IPS DF 6.9 (cell line): ENCODE measurements at places on chromosomes 7 and 10.

DNA sequence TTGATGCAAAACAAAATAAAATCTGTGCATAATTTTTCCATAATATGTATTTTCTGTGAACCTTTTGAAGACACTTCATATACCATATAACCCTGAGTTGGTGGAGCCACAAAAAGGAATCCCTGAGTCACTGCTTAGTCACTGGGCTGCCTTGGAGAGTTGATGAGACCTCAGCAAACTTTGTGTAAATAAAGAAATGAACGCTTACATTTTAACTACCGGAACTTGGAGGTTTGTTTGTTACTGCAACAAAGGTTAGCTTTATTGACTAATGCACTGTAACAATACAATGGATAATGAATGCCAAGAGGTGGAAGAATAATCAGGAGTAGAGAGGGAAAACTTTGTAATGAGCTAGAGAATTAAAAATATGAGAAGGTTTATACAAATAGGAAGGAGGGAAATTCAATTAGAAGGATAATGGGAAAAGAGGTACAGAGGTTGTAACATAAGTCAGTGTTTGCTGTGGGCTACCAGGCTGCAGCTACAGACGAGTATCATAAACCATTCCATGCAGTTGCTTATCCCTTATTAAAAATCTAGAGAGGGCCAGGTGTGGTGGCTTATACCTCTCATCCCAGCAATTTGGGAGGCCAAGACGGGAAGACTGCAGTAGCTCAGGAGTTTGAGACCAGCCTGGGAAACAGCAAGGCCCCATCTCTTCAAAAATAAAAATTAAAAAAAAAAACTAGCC, 1042.1 kb downstream of the TYW1 start:
- DNase-seq, result no peak

- DNase-seq, result peak; percentile 55
Measured at GRCh38 chr10:125521721-125522680, 161.0 kb downstream of the TEX36 start.

DNA sequence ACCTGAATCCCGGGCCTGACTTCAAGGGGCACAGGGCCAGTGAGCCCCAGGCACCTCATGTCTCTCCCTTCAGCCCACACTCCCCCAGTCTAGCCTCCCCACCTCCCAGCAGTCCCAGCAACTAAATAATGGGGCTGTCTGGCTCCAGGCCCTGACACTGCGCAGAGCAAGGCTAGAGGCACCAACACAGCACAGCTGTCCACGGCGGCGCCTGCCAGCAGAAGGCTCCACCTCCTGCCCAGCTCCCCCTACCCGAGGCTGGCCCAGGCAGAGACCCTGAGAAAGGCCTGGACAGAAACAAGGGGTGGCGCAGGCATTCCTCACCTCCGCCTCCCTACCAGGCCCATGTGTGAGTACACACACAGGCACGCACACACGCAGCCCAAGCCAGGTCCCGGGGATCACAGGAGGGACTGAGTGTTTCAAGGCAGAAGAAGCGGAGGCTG, 6.1 kb downstream of the KCNH2 start:
- no peak for DNase-seq

GRCh38 chr7:157739031-157739430, 402.2 kb downstream of the DNAJB6 start:
- no peak for DNase-seq

GRCh38 chr7:135993950-135994349, 16.8 kb upstream of the MTPN start:
- no peak for DNase-seq

DNA sequence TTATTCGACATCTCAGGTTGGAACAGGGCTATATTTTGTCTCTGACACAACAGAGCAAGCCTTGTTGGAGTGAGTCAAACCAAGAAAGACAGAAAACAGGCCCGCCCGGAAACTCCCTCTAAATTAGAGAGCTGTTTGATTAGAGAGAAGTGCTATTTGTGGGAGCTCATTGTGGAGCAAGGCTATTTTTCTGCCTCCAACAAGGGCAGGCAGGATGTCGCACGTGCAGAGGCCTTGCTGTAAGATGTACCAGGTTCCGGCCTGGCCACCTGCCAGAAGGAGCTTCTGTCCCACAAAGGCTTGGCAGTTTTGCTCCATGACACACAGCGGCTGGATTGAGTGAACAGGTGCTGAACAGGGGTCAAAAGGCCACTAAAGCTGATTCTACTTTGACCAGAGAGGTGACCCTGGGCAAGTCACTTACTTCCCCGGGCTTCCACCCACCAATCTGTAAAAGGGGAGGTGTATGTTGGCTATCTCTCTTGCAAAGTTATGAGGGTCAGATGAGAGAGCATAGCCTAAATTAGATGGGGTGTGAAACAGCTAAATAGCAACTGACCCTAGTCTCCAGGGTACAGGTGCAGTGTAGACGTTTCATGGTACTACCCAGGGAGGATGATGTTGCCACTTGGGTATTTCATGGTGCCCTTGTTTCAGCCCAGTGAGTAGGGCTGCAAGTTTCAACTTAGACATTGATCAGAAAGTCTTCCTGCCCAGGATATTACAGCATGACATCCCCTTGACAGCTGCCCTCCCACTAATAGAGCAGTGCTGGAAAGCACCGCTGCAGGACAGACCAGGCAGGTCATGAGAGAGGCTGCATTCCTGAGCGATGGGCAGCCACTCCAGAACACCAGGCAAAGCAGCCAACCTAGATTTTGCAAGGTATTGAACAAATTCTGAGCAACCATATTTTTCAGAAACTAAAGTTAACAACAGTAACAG, 62.0 kb downstream of the VSTM4 start:
- DNase-seq, result no peak

DNA sequence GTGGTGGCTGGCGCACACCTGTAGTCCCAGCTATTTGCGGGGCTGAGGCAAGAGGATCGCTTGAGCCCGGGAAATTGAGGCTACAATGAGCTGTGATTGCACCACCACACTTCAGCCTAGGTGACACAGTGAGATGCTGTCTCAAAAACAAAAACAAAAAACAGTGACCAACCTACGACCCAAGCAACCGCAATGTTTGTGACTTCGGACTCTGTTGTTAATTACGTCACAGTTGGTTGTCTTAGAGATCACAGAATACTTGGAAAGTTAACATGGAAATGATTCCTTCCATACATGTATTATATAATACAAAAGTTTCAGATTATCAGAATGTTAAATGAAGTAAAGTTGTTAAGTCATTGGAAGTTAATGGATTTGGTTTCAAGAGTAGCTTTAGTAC, 106.2 kb downstream of the REEP3 start:
- no peak for DNase-seq

GRCh38 chr7:132553031-132553430, 23.2 kb downstream of the PLXNA4 start:
- DNase-seq, result no peak

GRCh38 chr10:61454541-61454940, 1.4 kb upstream of the TMEM26 start:
- no peak for DNase-seq

- no peak for DNase-seq
Measured at GRCh38 chr7:20269726-20270125, 52.5 kb upstream of the MACC1 start.

DNA sequence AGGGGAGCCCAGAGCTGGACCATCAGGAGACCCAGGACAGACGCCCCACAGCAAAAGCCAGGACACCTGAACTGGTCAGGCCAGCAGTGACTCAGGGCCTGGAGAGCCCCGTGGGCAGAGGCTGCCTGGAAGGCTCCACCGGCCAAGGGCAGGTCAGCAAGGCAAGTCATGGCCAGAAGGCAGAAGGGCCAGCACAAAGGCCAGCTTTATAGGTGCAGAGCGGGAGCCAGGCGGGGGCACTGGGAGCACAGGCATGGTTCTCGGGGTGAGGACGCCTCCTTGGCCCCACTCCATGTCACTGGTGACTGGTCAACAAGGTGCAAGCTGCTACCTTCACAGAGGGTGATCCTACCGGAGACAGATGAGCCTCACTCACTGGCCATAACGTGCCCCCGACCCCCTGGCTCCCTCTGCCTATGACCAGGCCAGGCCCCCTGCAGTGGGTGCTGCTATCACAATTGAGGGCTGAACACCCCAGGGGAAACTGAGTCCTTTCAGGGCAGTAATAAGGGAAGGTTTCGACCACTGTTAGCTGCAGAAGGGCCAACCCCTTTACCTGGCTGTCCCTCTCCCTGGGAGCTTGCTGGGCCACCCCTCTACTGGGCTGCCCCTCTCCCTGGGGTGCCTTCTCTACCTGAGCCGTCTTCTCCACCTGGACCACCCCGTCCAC, 317.4 kb downstream of the PTPRN2 start:
- no peak for DNase-seq

GRCh38 chr7:157097569-157097968, 41.2 kb upstream of the UBE3C start:
- DNase-seq, result no peak

GRCh38 chr7:85457911-85458310, 271.1 kb upstream of the SEMA3D start:
- DNase-seq, result no peak

GRCh38 chr10:124158592-124158991, 65.2 kb upstream of the CHST15 start:
- DNase-seq, result no peak

DNA sequence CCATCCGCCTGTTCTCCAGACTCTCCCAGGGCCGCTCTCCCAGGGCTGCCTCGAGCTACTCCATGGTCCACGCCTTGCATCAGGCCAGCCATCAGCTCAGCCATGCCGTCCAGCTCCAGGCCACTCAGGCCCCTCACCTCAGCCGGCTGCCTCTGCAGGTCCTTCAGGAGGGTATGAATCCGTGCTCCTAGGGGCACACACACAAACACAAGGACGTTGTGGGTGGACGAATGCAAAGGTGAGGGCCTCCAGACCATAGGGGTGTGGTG, 449.4 kb downstream of the PTPRN2 start:
- DNase-seq, result no peak

- no peak for DNase-seq
Measured at GRCh38 chr7:83178796-83179195, 16.1 kb upstream of the PCLO start.

DNA sequence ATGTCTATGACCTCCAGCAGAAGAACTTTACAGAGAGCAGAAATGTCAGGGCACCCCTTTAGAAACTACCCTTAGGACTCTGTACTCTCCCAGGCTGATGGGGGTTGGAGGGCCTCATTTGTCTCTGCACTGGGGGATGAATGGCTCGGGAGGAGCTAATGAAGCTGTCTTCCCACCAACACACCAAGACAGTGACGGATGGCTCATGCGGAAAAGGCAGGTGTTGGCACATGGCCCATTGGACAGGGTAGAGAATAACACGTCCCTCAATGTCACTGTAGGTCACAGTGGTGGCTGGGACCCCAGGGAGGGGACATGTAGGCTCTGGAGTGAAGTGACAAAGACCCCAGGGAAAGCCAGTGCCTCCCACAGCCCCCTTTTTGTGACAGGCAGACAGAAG, 64.0 kb upstream of the PCBD1 start:
- DNase-seq, result no peak

DNA sequence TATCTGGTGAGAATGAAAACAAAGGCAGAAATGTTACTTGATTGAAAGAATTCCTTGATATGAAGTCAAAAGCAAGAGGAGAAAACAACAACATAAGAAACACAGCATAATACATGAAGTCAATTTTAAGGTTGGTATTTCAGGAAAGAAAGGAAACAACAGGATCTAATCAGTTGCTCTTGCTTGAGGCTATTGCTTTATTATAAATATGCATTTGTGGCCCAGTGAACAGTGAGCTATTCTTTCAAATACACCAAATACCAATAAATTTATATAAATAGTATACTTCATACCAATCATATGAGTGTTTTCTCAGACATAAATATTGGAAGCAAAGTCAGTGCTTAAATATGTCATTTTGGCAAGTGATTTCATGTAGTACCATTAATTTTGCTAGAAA, 806.6 kb downstream of the NXPH1 start:
- no peak for DNase-seq

DNA sequence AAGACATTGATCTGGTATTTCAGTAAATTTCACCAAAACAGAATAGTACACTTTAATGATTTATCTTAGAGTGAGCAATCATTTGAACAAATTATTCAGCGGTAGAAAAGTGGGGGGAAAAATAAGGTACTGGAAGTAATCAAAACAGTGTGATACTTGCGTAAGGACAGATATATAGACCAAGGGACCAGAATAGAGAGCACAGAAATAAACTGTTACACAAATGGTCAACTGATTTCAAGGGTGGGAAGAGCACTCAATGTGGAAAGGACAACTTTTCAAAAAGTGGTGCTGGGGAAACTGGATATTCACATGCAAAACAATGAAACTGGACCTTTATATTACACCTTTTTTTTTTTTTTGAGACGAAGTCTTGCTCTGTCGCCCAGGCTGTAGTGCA, 119.9 kb downstream of the NRBF2 start:
- DNase-seq, result no peak

DNA sequence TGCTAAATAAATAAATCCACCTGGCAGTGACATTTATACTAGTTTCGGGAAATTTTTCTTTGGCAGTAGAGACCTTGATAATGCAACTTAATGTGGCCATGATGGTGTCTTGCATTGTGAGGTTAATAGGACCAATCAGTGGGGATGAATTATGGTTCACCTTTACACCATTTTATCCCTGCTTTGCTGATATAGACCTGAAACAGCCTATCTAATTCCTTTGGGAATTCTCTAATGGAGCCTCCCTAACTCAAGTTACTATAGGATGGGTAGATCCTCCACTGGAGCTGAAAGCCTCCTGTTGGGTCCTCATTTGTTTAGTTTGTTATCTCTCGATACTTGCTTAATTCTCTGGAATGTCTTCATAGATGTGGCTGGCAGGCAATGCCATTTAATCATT, 276.7 kb downstream of the CNTNAP2 start:
- DNase-seq, result no peak

GRCh38 chr10:66639371-66639770, 286.5 kb upstream of the LRRTM3 start:
- DNase-seq, result no peak

DNA sequence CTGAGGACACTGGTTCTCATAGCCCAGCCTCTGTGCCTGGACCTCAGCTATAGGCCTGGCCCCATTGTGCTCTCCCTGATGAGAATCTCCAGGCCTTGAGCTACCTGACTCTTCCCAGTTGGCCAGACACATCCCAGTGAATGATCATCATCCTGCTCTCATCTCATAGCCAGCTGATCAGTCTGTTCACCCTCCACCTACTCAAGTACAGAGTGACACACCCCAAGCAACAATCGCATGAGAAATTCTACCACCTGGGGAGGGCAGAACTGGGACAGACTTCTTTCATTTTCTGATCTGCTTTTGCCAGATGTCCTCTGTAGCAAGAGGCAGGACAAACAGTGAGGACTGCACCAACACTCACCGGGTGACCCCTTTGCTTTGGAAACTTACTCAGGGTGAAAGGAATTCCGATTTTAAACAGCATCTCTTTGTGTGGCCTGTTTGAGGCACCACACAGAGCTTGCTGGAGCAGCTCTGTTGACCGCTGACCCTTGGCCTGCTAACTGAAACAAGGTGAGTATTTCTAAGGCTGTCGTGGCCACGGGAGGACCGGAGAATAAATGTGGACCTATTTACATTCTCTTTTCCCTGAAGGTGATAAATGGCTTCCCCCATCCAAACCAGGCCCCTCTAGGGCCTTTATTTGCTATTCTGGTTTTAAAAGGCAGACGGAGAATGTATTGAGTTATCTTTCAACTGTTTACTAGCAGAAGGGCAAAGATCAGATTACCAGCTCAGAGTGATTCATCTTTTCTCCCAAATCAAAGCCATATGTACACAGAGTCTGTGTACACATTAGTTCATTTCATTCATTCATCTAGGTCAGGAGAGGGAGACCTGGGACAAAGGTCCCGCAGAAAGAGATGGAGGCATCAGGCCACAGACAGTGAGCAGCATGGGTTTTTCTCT, 181.4 kb upstream of the TNS3 start:
- no peak for DNase-seq

- no peak for DNase-seq
Measured at GRCh38 chr10:2882628-2883027, 184.7 kb upstream of the PFKP start.

GRCh38 chr10:130226012-130226411, 89.8 kb downstream of the GLRX3 start:
- no peak for DNase-seq
